Activated T-cell treated with anti-CD3 and anti-CD28 coated beads, Interleukin-2, amount 50 U/mL, for 48 hours (primary cell): ENCODE measurements at places on chromosomes 6 and 20.

- DNase-seq: no peak
Observed at GRCh38 chr20:32365564-32365963, 7.4 kb downstream of the ASXL1 start.

GRCh38 chr6:136487759-136488425, 62.3 kb downstream of the MAP7 start:
- no peak for DNase-seq

GRCh38 chr6:70080443-70081070, 214.2 kb downstream of the COL19A1 start:
- no peak for DNase-seq

DNA sequence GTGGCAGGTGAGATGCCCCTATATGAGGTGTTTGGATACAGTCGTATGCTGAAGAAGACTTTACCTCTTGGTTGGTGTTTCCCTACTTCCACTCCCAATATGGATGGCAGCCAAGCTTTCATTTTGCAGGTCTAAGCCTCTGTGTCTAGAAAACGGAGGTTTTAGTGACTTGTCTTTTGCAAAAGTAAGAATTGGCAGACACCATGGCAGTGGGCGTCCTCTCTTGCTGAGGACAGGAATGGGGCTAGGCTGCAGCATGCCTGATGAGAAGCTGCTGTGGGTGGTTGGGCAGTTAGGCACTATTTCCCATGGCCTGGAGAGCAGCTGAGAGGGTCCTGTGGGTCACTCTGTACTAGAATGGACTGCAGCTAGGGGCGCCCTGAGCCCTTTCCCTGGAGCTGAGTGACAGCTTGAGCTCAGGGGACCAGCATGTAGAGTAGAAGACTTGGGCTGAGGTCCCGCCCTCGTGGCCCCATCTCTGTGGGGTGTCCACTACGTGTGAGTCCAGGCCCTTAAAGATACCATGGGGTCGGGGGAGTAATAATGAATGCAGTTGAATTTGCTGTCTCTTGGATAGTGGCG, 127.4 kb downstream of the CDH26 start:
- no peak for DNase-seq

- DNase-seq: no peak
Observed at GRCh38 chr6:72218125-72218524, 331.8 kb downstream of the RIMS1 start.

DNA sequence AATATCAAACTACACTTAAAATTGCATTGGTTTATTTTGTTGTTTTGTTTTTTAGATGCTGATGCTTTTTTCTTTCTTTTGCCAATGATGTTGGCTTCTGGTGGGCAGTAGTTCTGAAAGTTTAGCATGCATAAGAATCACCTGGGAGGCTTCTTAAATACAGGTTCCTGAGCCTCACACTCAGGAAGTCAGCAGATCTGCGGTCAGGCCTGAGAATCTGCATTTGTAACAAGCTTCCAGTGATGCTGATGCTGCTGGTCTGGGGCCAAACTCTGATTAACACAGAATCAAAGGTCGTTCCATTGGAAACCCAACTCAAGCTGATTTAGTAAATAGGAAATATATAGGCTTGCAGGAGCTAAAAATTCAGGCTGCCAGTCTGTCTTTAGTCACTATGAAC, 412.9 kb upstream of the SPTLC3 start:
- no peak for DNase-seq
